ENCODE measurements at places on chromosomes 3 and 15. TPM values are rescaled to one million over a fixed set of nuclear protein-coding genes. Genes with fewer than 3 reads are reported as not detected.

GRCh38 chr3:98581474-98581873 is 11.9 kb downstream of the CPOX start:
- H3K27me3 ChIP-seq = no peaks in the 10 kb centered on the region
- H3K4me3 ChIP-seq = no peak overlapping the region
- DNase-seq = no peak
- no peak overlapping the region for H3K27ac ChIP-seq

- H3K4me3 ChIP-seq = no peak overlapping the region
- H3K27me3 ChIP-seq = no peaks in the 10 kb centered on the region
- no peak for DNase-seq
- H3K4me1 ChIP-seq = no peaks in the 10 kb centered on the region
- H3K27ac ChIP-seq = no peak overlapping the region
These were observed 18.8 kb downstream of the ARHGEF3 start for GRCh38 chr3:56782906-56783305.

GRCh38 chr3:127015282-127016042 is 32.5 kb downstream of the PLXNA1 start:
- no peaks in the 10 kb centered on the region for H3K4me1 ChIP-seq
- H3K36me3 ChIP-seq = peaks cover 1% of the 10 kb centered on the region
- no peak for DNase-seq
- H3K27ac ChIP-seq = no peak overlapping the region
- H3K27me3 ChIP-seq = no peaks in the 10 kb centered on the region

GRCh38 chr3:154766765-154767503 is 313.2 kb upstream of the MME start:
- no peaks in the 10 kb centered on the region for H3K36me3 ChIP-seq
- no peak overlapping the region for H3K27ac ChIP-seq
- no peak overlapping the region for H3K4me3 ChIP-seq
- H3K4me1 ChIP-seq = no peaks in the 10 kb centered on the region

The SH2D7 gene
- total RNA-seq = not detected

All from aorta (tissue), 5 donors.